Astrocyte (in vitro differentiated cells and primary cell): ENCODE measurements at places on chromosomes 3 and 15. TPM values are rescaled to one million over a fixed set of nuclear protein-coding genes. Genes with fewer than 3 reads are reported as not detected.
A peak's percentile ranks its signal among the peaks of the same experiment; 100 is the strongest.

- DNase-seq: no peak
Observed at GRCh38 chr3:150703299-150703755, 393 bp downstream of the ERICH6 start.

CPN2 gene
- not detected in 2 replicates for total RNA-seq

- no peak for DNase-seq
Observed at GRCh38 chr15:25596644-25597562, 158.1 kb upstream of the UBE3A start.

DNA sequence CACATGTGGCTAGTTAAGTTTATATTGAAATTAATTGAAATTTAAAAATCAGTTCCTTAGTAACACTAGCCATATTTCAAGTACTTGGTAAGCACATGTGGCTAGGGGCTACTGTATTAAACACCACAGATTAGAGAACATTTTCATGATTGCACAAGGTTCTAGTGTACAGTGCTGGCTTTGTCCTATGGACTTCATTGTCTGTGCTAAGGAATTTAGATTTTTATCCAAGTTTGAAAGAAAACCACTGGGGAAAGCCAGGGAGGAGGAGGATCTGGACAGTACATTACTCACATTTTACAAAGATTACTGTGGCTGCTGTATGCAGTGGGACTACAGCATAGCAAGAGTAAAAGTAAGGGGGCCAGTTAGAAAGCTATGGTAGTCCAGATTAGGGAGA, 13.9 kb downstream of the STAC start:
- DNase-seq: peak; percentile 86

SAMD7 gene
- total RNA-seq: not detected in 2 replicates

C3orf49 gene
- not detected in 2 replicates for total RNA-seq

DNA sequence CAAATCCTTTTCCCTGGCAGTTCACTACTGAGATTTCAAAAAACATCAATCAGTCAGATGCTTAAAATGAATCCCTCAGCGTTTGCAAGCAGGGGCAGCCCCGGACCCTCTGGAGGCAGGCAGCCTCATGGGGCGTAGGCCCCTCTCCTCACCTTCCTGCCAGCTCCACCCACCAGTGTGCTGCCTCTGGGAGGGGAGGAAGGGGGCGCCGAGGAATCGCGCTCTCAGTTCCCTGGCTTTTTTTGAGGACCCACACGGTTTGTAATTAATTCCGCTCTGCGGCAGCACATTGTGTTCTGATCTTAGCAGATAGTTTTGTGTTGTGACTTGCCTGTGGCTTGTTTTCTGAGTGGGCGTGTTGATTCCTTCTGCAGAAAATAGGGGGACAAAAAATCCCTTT, 159.9 kb downstream of the KLF13 start:
- DNase-seq: no peak

TSEN2 gene
- total RNA-seq: 9.7 TPM in 2 replicates

PML gene
- total RNA-seq: 116 and 119 TPM in 2 replicates
